ENCODE measurements at places on chromosomes 16 and 17. TPM values are rescaled to one million over a fixed set of nuclear protein-coding genes. Genes with fewer than 3 reads are reported as not detected.

The CYGB gene
- 30.0 TPM for total RNA-seq

The RAB34 gene
- total RNA-seq = 195 TPM

The TUBB3 gene
- 19.2 TPM for total RNA-seq

The CCL4 gene
- 15.0 TPM for total RNA-seq

The AATK gene
- total RNA-seq = 6.4 TPM

The KRT36 gene
- not detected for total RNA-seq

The IL21R gene
- total RNA-seq = 0.98 TPM

The TEX14 gene
- total RNA-seq = not detected

The HBQ1 gene
- total RNA-seq = not detected

The VMO1 gene
- 12.5 TPM for total RNA-seq

The TCAP gene
- 0.49 TPM for total RNA-seq

The ITGB3 gene
- total RNA-seq = 6.1 TPM

DNA sequence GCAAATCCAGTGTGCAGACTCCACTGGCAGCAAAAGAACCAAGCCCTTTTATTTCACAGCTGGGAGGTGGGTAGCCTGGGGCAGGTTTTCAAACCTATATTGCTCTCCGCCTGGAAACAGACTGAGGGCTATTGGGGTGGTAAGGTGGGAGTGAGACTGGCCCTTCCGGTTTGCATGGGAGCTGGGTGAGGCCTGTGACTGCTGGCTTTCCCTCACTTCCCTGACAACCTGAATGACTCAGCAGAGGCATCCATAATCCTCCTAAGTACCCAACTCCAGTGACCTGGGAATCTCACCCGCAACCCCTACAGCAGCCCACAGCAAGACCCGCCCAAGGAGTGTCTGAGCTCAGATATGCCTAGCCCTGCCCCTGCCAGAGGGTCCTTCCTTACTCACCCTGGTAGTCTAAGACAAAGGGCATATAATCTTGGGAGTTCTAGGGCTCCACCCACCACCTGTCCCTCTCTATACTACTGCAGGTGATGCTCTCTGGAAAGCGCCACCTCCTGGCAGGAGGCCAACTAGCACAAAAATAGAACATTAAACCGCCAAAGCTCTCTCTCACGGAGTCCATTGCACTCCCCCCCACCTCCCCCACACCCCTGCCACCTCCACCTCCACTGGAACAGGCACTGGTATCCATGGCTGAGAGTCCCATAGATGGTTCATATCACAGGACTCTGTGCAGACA is 602.0 kb upstream of the C16orf82 start:
- no peaks in the 10 kb centered on the region for H3K4me1 ChIP-seq
- no peaks in the 10 kb centered on the region for H3K27me3 ChIP-seq
- no peak for DNase-seq
- H3K4me3 ChIP-seq = no peak overlapping the region
- no peaks in the 10 kb centered on the region for H3K36me3 ChIP-seq

DNA sequence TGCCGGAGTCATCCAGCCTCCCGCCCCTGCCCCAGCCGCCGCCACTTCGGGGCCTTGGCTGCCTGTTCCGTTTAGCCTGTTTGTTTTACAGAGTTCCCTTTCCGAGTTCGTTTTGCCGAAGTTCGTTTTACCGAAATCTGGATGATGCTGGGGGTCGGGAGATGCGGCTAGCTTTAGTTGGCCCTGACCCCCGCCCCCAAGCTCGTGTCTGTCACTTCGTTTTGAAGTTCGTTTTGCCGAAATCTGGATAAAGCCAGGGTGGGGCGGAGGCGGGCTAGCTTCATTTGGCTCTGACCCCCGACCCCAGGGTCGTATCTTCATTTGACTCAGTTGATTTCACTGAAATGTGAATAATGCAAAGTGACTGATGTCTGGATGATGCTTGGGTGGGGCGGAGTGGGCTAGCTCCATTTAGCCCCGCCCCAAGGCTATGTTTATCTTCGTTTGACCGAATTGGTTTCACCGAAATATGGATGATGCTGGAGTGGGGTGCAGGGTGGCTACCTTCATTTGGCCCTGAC is 591 bp downstream of the PSMD7 start:
- H3K4me3 ChIP-seq = peak overlapping the region; percentile 78
- no peak for DNase-seq
- peaks cover 32% of the 10 kb centered on the region for H3K4me1 ChIP-seq
- no peaks in the 10 kb centered on the region for H3K27me3 ChIP-seq
- H3K27ac ChIP-seq = peak overlapping the region; percentile 92
- peaks cover 33% of the 10 kb centered on the region for H3K36me3 ChIP-seq

DNA sequence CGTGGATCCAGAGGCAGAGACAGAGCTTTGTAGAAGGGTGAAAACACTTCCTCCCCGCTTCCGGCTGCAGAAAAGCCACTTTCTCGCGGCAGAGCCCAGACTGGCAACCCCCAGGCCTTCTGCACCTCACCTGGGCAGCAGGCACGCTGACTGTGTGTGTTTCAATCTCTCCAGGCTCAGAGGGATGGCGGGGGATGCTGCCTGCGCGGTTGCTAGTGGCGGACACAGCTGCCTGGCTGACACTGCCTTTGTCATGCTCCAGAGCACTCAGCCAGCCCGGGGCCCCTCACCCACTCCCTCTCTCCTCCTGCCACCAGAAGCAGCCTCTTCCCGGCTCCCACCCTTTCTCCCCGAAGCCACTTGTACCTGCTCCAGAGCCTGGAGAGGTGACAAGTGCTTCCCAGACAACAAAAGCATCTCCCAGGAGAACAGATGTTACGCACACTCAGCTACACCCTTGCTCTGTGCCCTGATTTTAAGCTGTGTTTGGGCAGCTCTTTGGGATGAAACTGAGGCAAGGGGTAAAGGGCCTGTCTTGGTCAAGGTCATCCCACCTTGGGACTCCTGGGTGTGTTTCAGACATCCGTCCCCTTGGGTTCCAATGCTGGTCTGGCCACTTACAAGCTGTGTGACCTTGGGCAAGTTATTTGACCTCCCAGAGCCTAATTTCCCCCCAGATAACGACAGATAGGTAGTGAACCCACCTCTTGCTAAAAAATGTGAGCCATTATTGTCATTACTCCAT is 9.2 kb upstream of the GLIS2 start:
- H3K4me1 ChIP-seq = no peaks in the 10 kb centered on the region
- H3K27me3 ChIP-seq = no peaks in the 10 kb centered on the region
- no peak for DNase-seq
- no peaks in the 10 kb centered on the region for H3K36me3 ChIP-seq

DNA sequence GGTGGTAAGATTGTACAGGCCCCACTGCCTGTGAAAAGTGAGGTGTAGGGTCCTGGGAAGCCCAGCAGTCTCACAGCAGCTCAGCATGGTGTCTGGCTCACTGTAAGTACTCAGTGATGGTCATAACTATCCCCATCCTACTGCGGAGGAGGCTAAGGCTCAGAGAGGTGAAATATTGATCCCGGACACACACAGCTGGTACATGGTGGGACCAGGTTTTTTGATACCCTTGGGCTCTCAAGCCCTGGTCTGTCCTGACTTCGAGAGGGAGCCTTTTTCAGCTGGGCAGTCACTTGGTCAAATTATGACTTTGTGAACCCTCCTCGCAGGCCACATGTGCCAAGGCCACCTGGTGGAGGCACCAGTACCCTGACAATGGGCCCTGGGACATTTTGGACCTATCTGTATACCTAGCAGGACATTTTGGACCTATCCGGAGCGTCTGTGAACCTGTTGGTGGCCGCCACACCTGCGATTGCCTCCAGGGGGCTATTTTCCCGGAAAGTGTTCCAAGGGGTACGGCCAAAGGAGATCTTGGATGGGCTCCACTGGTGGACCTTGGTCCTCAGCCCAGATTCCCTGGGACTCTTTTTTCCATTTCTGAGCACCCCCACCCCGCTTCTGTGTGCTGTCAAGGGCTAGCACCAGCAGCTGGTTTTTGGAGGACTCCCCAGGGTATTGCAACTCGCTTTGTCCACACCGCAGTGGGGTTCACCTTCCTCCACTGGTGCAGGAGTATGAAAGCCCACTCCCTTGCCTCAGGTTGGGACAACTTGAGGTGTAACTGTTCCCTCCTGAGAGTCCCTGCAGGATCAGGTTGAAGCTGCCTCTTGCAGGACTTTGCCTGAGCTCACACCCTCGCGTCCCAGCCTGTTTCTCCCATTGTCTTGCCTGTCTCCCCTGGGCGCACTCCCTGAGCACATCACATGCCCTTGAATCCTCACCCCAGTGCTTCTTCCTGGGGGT is 83.6 kb upstream of the NKD1 start:
- H3K27ac ChIP-seq = no peak overlapping the region
- H3K4me1 ChIP-seq = peaks cover 13% of the 10 kb centered on the region
- no peak for DNase-seq
- no peaks in the 10 kb centered on the region for H3K27me3 ChIP-seq
- H3K4me3 ChIP-seq = no peak overlapping the region
- no peaks in the 10 kb centered on the region for H3K36me3 ChIP-seq

GRCh38 chr16:19883296-19883965 is 1.2 kb downstream of the GPRC5B start:
- no peaks in the 10 kb centered on the region for H3K36me3 ChIP-seq
- peak overlapping the region; percentile 79 for H3K27ac ChIP-seq
- no peaks in the 10 kb centered on the region for H3K27me3 ChIP-seq
- H3K4me3 ChIP-seq = peak overlapping the region; percentile 75

GRCh38 chr16:4442371-4442770 is 16.7 kb downstream of the DNAJA3 start:
- no peaks in the 10 kb centered on the region for H3K27me3 ChIP-seq
- H3K4me1 ChIP-seq = no peaks in the 10 kb centered on the region
- DNase-seq = no peak

- peak overlapping the region; percentile 46 for H3K27ac ChIP-seq
- H3K4me3 ChIP-seq = no peak overlapping the region
- no peaks in the 10 kb centered on the region for H3K36me3 ChIP-seq
- peaks cover 33% of the 10 kb centered on the region for H3K4me1 ChIP-seq
Measured at GRCh38 chr16:78672779-78673556, 573.5 kb downstream of the WWOX start.

DNA sequence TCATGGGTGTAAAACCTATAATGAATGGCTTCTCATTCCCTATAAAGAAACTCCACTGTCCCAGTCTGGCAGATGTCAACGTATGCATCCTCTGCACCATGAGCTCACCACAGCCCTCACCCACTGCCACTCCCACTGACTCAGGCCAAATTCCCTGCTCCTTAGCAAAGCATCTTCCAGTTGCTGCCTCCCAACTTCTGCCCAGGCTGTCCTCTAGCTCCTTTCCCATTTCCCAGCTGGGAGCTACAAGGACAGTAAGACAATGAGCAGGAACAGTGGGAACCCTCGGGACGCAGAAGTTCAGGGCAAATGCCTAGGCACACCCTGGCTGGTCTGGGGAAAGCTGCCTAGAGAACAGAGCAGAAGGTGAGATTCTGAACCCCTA is 9.1 kb upstream of the THAP11 start:
- H3K27me3 ChIP-seq = no peaks in the 10 kb centered on the region
- no peak for DNase-seq
- peaks cover 20% of the 10 kb centered on the region for H3K4me1 ChIP-seq
- H3K36me3 ChIP-seq = no peaks in the 10 kb centered on the region

DNA sequence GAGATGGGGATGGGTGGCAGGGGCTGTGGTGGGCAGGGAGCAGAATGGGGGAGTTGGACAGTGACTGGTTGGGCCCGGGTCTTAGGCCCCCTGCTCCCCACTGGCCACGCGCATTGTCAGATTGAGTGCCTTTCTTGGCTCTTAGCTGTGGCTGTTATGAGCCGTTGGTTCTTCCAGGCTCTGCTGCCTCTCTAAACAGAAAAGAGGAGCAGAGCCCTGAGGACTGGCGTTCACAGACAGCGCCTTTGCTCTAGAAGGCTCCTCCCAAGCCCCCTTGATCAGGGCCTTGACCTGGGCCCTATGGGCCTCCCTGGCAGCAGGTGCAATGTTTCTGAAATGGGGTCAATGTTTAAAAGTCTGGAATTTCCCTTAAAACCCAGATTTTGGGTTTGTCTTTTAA is 14.8 kb upstream of the NUDT16L1 start:
- H3K4me1 ChIP-seq = peaks cover 26% of the 10 kb centered on the region
- H3K27ac ChIP-seq = no peak overlapping the region
- H3K27me3 ChIP-seq = no peaks in the 10 kb centered on the region
- DNase-seq = no peak

GRCh38 chr17:32488177-32488542 is 1.4 kb downstream of the CDK5R1 start:
- peaks cover 26% of the 10 kb centered on the region for H3K4me1 ChIP-seq
- H3K27me3 ChIP-seq = no peaks in the 10 kb centered on the region
- DNase-seq = no peak
- no peak overlapping the region for H3K27ac ChIP-seq
- H3K36me3 ChIP-seq = no peaks in the 10 kb centered on the region

GRCh38 chr17:83203472-83204221 is 124.2 kb downstream of the METRNL start:
- no peak for DNase-seq
- no peak overlapping the region for H3K4me3 ChIP-seq
- peaks cover 58% of the 10 kb centered on the region for H3K4me1 ChIP-seq
- H3K36me3 ChIP-seq = no peaks in the 10 kb centered on the region
- H3K27me3 ChIP-seq = no peaks in the 10 kb centered on the region

- H3K27me3 ChIP-seq = no peaks in the 10 kb centered on the region
- H3K4me3 ChIP-seq = peak overlapping the region; percentile 84
- peaks cover 48% of the 10 kb centered on the region for H3K4me1 ChIP-seq
- peak overlapping the region; percentile 88 for H3K27ac ChIP-seq
- H3K36me3 ChIP-seq = no peaks in the 10 kb centered on the region
Measured at GRCh38 chr17:68600067-68600930, 868 bp downstream of the FAM20A start.

DNA sequence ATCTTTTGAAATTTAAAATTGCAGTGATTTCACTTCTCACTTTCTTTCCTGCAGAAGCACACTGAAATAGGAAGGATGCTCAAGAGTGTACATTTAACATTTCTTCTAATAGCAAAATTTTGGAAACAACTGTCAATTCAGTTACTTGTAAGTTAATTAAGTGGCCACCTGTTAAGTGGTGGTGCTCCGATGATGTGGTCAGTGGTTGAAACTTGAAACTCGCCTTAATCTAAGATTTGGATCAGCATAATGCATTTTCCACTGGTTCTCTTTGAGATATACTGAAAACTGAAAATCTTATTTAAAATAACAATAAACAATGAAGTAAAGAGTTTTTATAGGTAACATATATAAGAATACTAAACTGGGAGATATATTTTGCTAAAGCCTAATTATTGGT is 7.0 kb upstream of the MYH8 start:
- H3K4me3 ChIP-seq = no peak overlapping the region
- H3K27ac ChIP-seq = no peak overlapping the region
- no peaks in the 10 kb centered on the region for H3K4me1 ChIP-seq
- H3K27me3 ChIP-seq = no peaks in the 10 kb centered on the region

- no peak overlapping the region for H3K27ac ChIP-seq
- H3K27me3 ChIP-seq = no peaks in the 10 kb centered on the region
- no peaks in the 10 kb centered on the region for H3K36me3 ChIP-seq
Measured at GRCh38 chr16:74073456-74073855, 223.2 kb upstream of the PSMD7 start.

DNA sequence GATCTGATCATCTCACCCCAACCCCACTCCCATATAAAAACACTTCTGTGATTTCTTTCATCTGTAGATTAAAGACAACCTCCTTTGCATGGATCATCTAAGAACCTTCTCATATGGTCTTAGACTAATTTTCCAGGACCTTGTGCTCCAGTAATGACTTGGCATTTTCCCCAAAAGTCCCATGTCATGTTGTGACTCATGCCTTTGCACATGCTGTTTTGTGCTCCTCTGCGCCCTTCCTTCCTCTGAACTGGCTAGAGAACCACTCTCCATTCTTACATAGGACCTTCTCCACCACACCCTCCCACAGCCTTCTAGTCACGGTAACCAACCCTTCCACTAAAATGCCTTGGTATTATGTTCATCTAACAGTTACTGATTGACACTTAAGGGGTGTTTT is 99.5 kb upstream of the AXIN2 start:
- no peaks in the 10 kb centered on the region for H3K36me3 ChIP-seq
- DNase-seq = no peak
- H3K4me3 ChIP-seq = no peak overlapping the region
- H3K27me3 ChIP-seq = no peaks in the 10 kb centered on the region
- no peaks in the 10 kb centered on the region for H3K4me1 ChIP-seq
- no peak overlapping the region for H3K27ac ChIP-seq
